ENCODE measurements at places on chromosomes 1 and 21.
A peak's percentile ranks its signal among the peaks of the same experiment; 100 is the strongest.

GRCh38 chr21:28761674-28762356, 230.9 kb downstream of the LTN1 start:
- H3K27me3 ChIP-seq = no peaks in the 10 kb centered on the region
- no peak overlapping the region for H3K4me3 ChIP-seq
- no peaks in the 10 kb centered on the region for H3K4me1 ChIP-seq
- H3K27ac ChIP-seq = no peak overlapping the region
- DNase-seq = no peak

- peaks cover 11% of the 10 kb centered on the region for H3K4me1 ChIP-seq
- no peaks in the 10 kb centered on the region for H3K27me3 ChIP-seq
- DNase-seq = no peak
- H3K36me3 ChIP-seq = no peaks in the 10 kb centered on the region
- peak overlapping the region; percentile 51 for H3K27ac ChIP-seq
These were observed 239.8 kb upstream of the C1orf105 start for GRCh38 chr1:172180501-172181285.

DNA sequence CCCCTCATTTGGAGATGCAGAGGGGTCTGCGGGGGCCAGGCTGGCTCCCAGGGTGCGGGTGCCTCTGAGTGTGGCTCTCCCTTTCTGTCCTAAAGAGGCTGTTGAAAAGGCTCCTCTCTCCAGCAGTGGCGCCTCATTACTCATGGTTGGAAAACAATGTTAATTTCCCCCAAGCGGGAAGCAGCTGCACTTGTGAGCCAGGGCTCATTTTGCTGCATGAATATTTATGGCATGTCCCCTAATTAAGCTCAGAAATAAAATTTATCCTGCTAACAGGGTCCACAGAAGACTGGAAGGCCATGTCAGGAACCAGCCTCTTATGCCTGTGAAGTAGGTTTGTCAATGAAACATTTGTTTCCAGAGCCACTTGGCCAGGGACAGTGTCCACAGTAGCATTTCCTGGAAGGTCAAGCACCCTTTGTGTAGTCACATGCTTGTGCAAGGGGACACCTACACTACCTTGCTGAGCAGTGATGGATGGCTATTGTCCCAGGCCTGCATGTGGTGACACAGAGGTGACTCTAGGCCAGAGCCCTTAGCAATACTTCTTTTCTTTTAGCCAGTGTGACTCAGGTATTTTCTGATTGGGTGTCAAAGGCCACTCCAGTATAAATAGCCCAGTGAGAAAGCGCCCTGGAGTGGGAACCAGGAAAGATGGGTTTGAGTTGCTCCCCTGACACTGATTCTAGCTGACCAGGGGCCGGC, 259.0 kb downstream of the FOXD2 start:
- peak; percentile 11 for DNase-seq
- no peak overlapping the region for H3K27ac ChIP-seq
- H3K4me1 ChIP-seq = no peaks in the 10 kb centered on the region
- no peaks in the 10 kb centered on the region for H3K36me3 ChIP-seq
- H3K27me3 ChIP-seq = no peaks in the 10 kb centered on the region

- no peak overlapping the region for H3K4me3 ChIP-seq
- no peak overlapping the region for H3K27ac ChIP-seq
- H3K4me1 ChIP-seq = no peaks in the 10 kb centered on the region
- peaks cover 7% of the 10 kb centered on the region for H3K27me3 ChIP-seq
These were observed 479.1 kb upstream of the NCAM2 start for GRCh38 chr21:20519076-20519475.

DNA sequence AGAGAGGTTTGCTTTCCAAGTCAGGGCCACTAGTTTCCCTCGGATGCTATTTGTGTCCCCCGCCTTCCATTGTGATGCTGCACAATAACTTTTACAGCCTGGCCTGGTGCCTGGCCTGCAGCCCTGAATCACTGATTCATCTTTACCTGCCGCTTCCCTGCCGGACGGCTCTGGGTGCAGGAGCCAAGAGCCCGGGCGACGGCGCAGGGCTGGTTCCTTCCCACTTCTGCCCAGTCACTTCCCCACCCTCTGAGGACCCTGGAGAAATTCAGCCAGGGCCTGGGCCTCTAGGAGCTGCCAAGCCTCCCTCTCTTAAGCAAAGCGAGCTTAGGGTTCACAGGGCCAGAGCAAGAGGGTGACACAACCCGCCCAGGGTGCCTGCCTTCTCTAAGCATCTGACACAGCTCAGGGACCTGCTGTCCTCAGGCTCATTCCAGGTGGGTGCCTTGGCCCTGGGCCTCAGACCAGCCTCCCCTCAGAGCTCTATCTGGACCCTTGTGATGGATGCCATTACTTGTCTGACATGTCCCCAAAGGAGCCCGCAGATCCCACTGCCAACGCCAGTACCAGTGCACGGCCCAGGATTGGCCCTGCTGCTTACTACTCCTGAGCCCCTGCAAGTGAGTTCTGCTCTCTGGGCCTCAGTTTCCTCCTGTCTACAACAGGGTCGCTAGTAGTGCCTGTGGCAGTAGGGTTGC, 381.0 kb upstream of the VAMP3 start:
- no peak overlapping the region for H3K27ac ChIP-seq
- no peak overlapping the region for H3K4me3 ChIP-seq
- no peaks in the 10 kb centered on the region for H3K36me3 ChIP-seq
- H3K27me3 ChIP-seq = no peaks in the 10 kb centered on the region
- no peak for DNase-seq

DNA sequence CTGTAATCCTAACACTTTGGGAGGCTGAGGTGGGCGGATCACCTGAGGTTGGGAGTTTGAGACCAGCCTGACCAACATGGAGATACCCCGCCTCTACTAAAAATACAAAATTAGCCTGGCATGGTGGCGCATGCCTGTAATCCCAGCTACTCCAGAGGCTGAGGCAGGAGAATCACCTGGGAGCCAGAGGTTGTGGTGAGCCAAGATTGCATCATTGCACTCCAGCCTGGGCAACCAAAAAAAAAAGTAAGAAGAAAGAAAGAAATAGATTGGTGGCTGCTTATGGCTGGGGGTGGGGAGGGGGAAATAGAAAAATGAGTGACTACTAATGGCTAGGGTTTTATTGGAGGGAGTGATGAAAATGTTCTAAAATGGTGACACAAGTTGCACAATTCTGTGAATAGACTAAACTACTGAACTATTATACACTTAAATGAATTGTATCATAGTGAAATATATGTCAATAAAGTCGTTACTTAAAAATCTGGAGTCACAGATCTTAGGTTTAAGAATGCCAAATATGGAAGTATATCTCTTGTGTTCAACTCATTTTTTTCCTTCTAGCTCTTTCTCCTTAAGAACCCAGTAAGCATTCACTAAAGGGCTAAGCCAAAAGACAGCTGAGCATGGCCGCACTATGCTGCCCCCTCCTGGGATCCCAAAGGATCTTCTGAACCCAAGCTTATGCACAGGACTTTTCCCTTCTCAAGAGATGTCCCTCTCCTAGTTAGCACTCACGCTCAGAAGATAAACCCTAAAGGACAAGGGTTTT, 3.2 kb upstream of the NPL start:
- H3K4me1 ChIP-seq = peaks cover 4% of the 10 kb centered on the region
- no peak overlapping the region for H3K27ac ChIP-seq
- no peaks in the 10 kb centered on the region for H3K36me3 ChIP-seq
- H3K4me3 ChIP-seq = no peak overlapping the region

GRCh38 chr1:234386122-234386521, 12.9 kb downstream of the COA6 start:
- H3K4me3 ChIP-seq = no peak overlapping the region
- H3K4me1 ChIP-seq = no peaks in the 10 kb centered on the region
- peaks cover 7% of the 10 kb centered on the region for H3K36me3 ChIP-seq
- no peak overlapping the region for H3K27ac ChIP-seq
- H3K27me3 ChIP-seq = no peaks in the 10 kb centered on the region
- no peak for DNase-seq

DNA sequence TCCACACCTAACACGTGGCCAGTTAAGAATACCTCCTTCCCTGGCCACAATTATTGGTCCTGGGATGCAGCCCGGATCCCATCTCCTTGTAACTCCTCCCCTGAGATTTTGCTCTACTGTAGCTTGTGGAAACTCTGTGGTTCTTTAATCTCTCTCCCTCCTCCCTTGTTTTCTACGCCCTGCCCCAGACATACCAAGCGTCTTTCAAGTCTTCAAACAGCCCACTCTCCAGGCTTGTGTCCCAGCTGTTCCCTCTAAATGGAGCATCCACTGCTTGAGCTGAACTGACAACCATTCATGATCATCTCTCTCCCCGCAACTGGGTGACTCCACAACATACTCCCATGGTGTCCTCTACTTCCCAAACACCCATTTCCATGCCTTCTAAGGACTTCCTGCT, 111.6 kb downstream of the SIPA1L2 start:
- no peaks in the 10 kb centered on the region for H3K4me1 ChIP-seq
- no peak for DNase-seq
- H3K36me3 ChIP-seq = no peaks in the 10 kb centered on the region
- no peaks in the 10 kb centered on the region for H3K27me3 ChIP-seq
- H3K4me3 ChIP-seq = no peak overlapping the region

DNA sequence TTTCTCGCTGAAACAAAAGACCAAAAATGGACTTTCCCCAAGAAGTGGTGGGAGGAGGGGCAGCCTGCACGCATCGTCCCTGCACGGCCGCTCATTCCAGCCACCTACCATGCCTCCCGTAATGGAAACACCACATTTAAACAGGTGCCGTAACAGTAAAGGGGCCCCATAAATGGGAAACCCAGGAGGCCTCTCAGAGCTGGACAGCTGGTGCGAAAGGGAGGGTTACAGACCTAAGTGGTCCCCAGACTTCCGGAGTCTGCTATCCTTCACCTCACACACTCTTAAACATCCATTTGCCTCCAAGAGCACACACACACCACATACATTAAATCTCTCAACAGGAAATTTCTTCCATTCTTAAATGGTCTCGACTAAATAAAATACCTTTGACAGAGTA, 120.7 kb upstream of the SOD1 start:
- H3K27ac ChIP-seq = no peak overlapping the region
- DNase-seq = no peak
- no peaks in the 10 kb centered on the region for H3K27me3 ChIP-seq
- H3K36me3 ChIP-seq = no peaks in the 10 kb centered on the region
- no peaks in the 10 kb centered on the region for H3K4me1 ChIP-seq
- no peak overlapping the region for H3K4me3 ChIP-seq

- peaks cover 9% of the 10 kb centered on the region for H3K4me1 ChIP-seq
- DNase-seq = no peak
- no peak overlapping the region for H3K4me3 ChIP-seq
- no peaks in the 10 kb centered on the region for H3K27me3 ChIP-seq
- no peak overlapping the region for H3K27ac ChIP-seq
- H3K36me3 ChIP-seq = no peaks in the 10 kb centered on the region
These were observed 29.1 kb downstream of the PIGP start for GRCh38 chr21:37043818-37044217.

- H3K4me1 ChIP-seq = peaks cover 4% of the 10 kb centered on the region
- H3K36me3 ChIP-seq = peaks cover 21% of the 10 kb centered on the region
- peak overlapping the region; percentile 60 for H3K27ac ChIP-seq
- peak overlapping the region; percentile 78 for H3K4me3 ChIP-seq
- no peaks in the 10 kb centered on the region for H3K27me3 ChIP-seq
These were observed 723 bp downstream of the CZIB start for GRCh38 chr1:53219711-53220110.

GRCh38 chr1:172149346-172149745, 271.1 kb upstream of the C1orf105 start:
- peaks cover 31% of the 10 kb centered on the region for H3K4me1 ChIP-seq
- no peaks in the 10 kb centered on the region for H3K36me3 ChIP-seq
- DNase-seq = no peak
- no peaks in the 10 kb centered on the region for H3K27me3 ChIP-seq

- H3K27me3 ChIP-seq = no peaks in the 10 kb centered on the region
- peaks cover 15% of the 10 kb centered on the region for H3K36me3 ChIP-seq
- no peaks in the 10 kb centered on the region for H3K4me1 ChIP-seq
- H3K4me3 ChIP-seq = no peak overlapping the region
- no peak for DNase-seq
These were observed 23.3 kb downstream of the HSPG2 start for GRCh38 chr1:21913763-21914162.

- no peaks in the 10 kb centered on the region for H3K27me3 ChIP-seq
- DNase-seq = no peak
- H3K4me3 ChIP-seq = no peak overlapping the region
- H3K27ac ChIP-seq = no peak overlapping the region
These were observed 35.0 kb upstream of the VWA5B1 start for GRCh38 chr1:20255666-20256065.

GRCh38 chr21:41899426-41900202, 20.5 kb upstream of the PRDM15 start:
- no peak overlapping the region for H3K27ac ChIP-seq
- DNase-seq = no peak
- H3K4me1 ChIP-seq = peaks cover 4% of the 10 kb centered on the region
- H3K36me3 ChIP-seq = peaks cover 26% of the 10 kb centered on the region

DNA sequence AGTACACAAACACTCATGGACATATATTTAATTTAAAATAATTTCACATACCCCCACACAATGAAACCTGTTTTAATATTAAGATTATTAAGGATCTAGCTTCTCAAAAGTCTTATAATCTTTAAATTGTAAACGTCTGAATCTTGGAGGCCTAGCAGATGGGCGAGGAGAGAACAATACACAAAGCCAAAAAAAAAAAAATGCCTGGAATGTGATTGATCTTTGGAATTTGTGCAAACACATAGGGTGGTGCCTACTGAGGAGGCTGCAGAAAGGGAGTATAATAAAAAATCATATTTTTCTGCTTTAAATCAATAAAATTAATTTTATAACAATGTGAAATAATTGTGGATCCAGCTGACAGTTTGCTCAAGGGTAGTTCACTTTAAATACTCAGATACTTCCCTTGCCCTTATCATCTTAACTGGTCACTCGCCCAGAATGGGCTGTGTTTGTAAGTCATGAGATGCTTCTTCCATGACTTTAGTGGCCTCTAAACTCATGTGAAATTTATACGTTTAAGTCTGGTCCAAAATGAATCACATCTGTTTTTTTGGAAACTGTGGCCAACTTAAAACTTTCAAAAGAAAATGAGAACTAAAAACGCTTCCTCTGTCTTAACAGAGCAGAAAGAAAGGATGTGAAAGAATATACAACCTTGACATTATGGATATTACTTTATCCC, 802.8 kb upstream of the CXADR start:
- no peak overlapping the region for H3K4me3 ChIP-seq
- no peaks in the 10 kb centered on the region for H3K36me3 ChIP-seq
- no peak for DNase-seq
- no peaks in the 10 kb centered on the region for H3K4me1 ChIP-seq
- no peaks in the 10 kb centered on the region for H3K27me3 ChIP-seq
- no peak overlapping the region for H3K27ac ChIP-seq

GRCh38 chr1:204997591-204998355, 45.2 kb upstream of the CNTN2 start:
- no peak for DNase-seq
- H3K27me3 ChIP-seq = peaks cover 2% of the 10 kb centered on the region
- H3K4me1 ChIP-seq = no peaks in the 10 kb centered on the region
- H3K27ac ChIP-seq = no peak overlapping the region
- no peaks in the 10 kb centered on the region for H3K36me3 ChIP-seq

GRCh38 chr21:35011681-35012080, 37.4 kb downstream of the RUNX1 start:
- H3K4me3 ChIP-seq = no peak overlapping the region
- H3K27ac ChIP-seq = no peak overlapping the region
- DNase-seq = no peak

- H3K36me3 ChIP-seq = no peaks in the 10 kb centered on the region
- no peaks in the 10 kb centered on the region for H3K27me3 ChIP-seq
- no peak overlapping the region for H3K27ac ChIP-seq
- H3K4me3 ChIP-seq = no peak overlapping the region
These were observed 295.1 kb downstream of the SIPA1L2 start for GRCh38 chr1:232334811-232335210.

- H3K27me3 ChIP-seq = no peaks in the 10 kb centered on the region
- H3K4me3 ChIP-seq = no peak overlapping the region
These were observed 3.8 kb downstream of the PLA2G2A start for GRCh38 chr1:19975423-19976193.
